ENCODE measurements at places on chromosomes 7 and 10. TPM values are rescaled to one million over a fixed set of nuclear protein-coding genes. Genes with fewer than 3 reads are reported as not detected.

Gene IKZF1
- not detected for total RNA-seq

Gene LEP
- total RNA-seq = not detected

Gene OPN4
- not detected for total RNA-seq

Gene GAD2
- not detected for total RNA-seq

Gene P4HA1
- 21.7 TPM for total RNA-seq

Gene ANXA8L1
- 95.5 TPM for total RNA-seq

Gene C7orf33
- not detected for total RNA-seq

Gene PARD3
- total RNA-seq = 95.5 TPM

Gene SPDYE6
- total RNA-seq = not detected

Gene C10orf105
- total RNA-seq = not detected

Gene SEC61G
- total RNA-seq = 401 TPM

Gene MRPS24
- 235 TPM for total RNA-seq

Gene MYL10
- not detected for total RNA-seq
